Osteocyte (in vitro differentiated cells): ENCODE measurements at places on chromosomes 11 and 22. TPM values are rescaled to one million over a fixed set of nuclear protein-coding genes. Genes with fewer than 3 reads are reported as not detected.

- no peak for DNase-seq
Measured at GRCh38 chr11:125072218-125072960, 9.3 kb downstream of the SLC37A2 start.

PANX3 gene
- total RNA-seq: not detected in 2 replicates

APOL5 gene
- total RNA-seq: not detected in 2 replicates

DNA sequence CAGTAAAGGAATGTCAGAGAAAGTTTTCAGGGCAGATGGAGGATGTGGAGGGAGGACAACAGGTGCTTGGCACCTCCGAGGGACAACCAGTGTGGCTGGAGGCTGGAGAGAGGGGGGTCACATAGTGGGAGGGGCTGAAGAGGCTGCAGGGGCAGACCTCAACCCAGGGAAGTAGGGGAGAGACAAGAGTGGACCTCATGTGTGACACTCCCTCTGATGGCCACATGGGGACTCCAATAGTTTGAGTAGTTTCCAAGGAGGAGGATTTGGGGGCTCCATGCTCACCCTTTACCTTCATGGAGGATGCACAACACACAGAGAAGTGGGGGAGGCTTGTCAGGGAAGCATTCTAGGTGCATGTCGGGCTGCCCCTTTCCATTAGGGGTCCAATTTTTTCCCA lies 35.1 kb upstream of the ASPHD2 start:
- DNase-seq: no peak

ACRV1 gene
- not detected in 2 replicates for total RNA-seq

- no peak for DNase-seq
Measured at GRCh38 chr11:21612326-21612725, 580.6 kb upstream of the ANO5 start.

DNA sequence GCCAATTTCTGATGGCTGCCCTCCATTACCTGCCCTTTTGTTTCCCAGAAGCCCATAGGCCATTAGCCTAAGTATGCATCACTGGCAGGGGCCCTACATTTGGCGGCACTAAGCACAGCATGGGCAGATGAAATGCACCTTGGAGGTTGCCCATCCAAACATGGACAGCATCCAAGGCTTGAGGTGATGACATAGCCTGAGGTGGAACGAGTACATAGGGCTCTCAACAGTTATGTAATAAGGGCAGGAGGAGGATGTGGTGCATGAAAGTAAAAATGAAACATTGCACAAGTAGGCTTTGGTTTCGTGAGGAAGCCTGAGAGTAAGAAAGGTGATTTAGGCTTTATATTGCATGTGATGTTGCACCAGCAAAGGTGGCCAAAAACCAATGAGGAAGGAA lies 148.1 kb downstream of the FAM76B start:
- no peak for DNase-seq

GRCh38 chr11:31301549-31302510 lies 67.7 kb downstream of the DCDC1 start:
- no peak for DNase-seq

DNA sequence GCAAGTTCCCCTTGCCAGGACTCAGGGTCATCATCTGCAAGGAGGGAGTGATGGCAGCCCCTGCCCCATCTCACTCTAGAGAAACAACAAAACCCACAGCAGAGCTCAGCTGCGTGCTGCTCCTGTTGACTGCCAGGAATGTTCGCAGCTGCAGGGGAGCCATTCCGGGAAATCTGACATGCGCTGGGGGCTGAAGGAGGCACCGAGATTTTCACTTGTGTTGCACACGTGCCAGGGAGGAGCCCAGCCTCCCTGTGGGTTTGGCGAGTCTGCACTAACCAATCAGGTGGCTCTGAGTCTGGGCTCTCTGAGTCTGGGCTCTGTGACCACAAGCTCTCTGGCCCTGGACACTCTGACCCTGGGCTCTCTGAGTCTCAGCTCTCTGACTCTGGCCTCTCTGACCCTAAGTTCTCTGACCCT lies 10.5 kb downstream of the FGF3 start:
- DNase-seq: peak; percentile 91

- DNase-seq: no peak
Measured at GRCh38 chr11:128568166-128568778, 19.1 kb downstream of the ETS1 start.

LMO1 gene
- not detected in 2 replicates for total RNA-seq

DNA sequence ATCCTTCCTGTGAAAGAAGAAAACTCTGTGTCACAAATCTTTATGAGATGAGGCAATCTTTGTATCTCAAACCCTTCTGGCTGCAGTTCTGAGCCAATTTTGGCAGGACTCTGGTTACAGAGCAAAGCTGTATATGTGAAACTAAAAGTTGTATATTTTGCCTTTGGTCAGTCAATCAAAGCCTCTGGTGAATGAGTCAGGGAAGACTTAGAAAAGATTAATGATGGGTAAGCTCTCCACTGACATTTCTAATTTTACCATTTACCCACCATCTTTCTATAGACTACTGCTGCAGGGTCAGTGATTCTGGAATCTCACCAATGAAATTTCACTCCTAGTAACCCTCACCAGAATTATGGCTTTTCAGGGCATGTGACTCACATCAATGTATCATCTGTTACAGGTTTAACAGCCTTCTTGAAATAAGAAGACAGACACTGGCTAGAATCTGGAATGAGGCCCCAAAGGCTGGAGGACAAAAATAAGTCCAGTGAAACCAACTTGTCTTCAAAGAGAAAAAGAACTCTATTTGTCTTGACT lies 43.3 kb downstream of the USP35 start:
- no peak for DNase-seq

BARX2 gene
- total RNA-seq: not detected in 2 replicates

GGT5 gene
- total RNA-seq: 136 and 150 TPM in 2 replicates
